SK-N-SH (cell line): ENCODE measurements at places on chromosomes 16 and 17. TPM values are rescaled to one million over a fixed set of nuclear protein-coding genes. Genes with fewer than 3 reads are reported as not detected.
A peak's percentile ranks its signal among the peaks of the same experiment; 100 is the strongest.

DNA sequence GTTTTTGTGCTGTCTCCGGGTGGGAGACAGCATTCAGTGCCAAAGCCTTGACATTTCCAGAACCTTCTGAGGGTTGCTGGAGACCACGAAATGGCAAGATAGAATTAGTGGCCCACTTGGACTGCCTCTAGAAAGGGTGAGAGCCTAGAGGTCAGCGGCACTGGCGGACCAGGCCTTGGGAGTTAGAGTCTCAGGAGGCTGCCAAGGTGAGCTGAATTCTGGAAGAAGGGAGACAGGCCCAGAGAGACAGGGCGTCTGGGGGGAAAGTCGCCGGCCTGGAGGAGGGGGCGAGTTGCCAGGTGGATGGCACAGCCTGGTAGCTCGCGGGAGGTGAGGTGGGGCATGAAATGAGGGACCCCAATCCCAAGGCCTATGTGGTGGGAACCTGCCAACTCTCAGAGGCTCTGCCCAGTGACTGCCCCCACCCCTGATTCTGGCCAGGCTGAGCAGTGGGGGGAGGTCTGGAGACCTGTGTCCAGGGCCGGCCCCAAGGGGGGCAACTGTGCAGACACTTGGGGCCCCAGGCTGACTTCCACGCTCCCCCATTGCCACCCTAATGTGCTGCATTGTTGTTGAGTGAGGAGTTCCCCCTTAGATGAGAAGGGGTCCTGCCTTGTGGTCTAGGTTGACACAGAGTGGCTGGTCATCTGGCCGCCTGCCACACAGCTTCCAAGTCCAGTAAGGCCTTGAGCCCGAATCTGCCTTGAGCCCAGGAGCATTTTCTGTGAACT is 211.1 kb upstream of the CIBAR2 start:
- no peak overlapping the region for H3K4me3 ChIP-seq
- H3K36me3 ChIP-seq, result no peaks in the 10 kb centered on the region
- no peak for DNase-seq
- peaks cover 26% of the 10 kb centered on the region; the same call in 1 of the 2 replicates for H3K4me1 ChIP-seq
- peak overlapping the region; percentile 94 for H3K27ac ChIP-seq

GRCh38 chr17:12642034-12642433 is 23.7 kb upstream of the MYOCD start:
- H3K27me3 ChIP-seq, result no peaks in the 10 kb centered on the region
- no peaks in the 10 kb centered on the region for H3K4me1 ChIP-seq
- H3K27ac ChIP-seq, result no peak overlapping the region
- no peaks in the 10 kb centered on the region for H3K36me3 ChIP-seq
- no peak for DNase-seq

DNA sequence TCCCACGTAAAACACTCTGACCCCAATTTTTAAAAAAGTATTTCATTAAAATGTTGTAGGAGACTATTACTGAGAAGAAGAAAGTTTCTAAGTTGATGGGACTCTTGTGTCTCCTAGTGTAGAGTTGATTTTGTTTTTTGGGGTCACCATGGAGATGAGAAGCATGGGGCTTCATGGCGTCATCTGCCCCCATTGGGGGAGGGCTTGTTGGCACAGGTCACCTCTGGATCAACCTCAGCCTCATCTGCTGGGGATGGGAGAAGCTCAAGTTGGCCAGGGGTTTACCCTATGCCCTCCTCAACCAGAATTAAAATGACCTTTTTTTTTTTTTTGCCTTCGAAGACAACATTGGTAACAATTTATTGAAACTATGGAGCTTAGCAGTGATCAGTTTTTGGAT is 28.3 kb downstream of the MSI2 start:
- no peak overlapping the region for H3K4me3 ChIP-seq
- no peak overlapping the region for H3K27ac ChIP-seq
- no peaks in the 10 kb centered on the region for H3K27me3 ChIP-seq
- no peaks in the 10 kb centered on the region for H3K36me3 ChIP-seq

- no peak overlapping the region for H3K4me3 ChIP-seq
- no peak overlapping the region for H3K27ac ChIP-seq
- H3K36me3 ChIP-seq, result peaks cover 26% of the 10 kb centered on the region
- H3K27me3 ChIP-seq, result no peaks in the 10 kb centered on the region
- no peak for DNase-seq
Observed at GRCh38 chr17:78678222-78678557, 101.0 kb upstream of the DNAH17 start.

GRCh38 chr17:13864521-13864920 is 204.8 kb upstream of the COX10 start:
- no peaks in the 10 kb centered on the region for H3K4me1 ChIP-seq
- no peak overlapping the region for H3K27ac ChIP-seq
- H3K27me3 ChIP-seq, result no peaks in the 10 kb centered on the region; the same call in 1 of the 2 replicates
- no peaks in the 10 kb centered on the region for H3K36me3 ChIP-seq

The COX6A2 gene
- polyA plus RNA-seq, result not detected in 2 replicates
